ENCODE measurements at places on chromosomes 4 and X.

- DNase-seq, result no peak
These were observed 55.2 kb downstream of the DOCK11 start for GRCh38 chrX:118550792-118551191.

DNA sequence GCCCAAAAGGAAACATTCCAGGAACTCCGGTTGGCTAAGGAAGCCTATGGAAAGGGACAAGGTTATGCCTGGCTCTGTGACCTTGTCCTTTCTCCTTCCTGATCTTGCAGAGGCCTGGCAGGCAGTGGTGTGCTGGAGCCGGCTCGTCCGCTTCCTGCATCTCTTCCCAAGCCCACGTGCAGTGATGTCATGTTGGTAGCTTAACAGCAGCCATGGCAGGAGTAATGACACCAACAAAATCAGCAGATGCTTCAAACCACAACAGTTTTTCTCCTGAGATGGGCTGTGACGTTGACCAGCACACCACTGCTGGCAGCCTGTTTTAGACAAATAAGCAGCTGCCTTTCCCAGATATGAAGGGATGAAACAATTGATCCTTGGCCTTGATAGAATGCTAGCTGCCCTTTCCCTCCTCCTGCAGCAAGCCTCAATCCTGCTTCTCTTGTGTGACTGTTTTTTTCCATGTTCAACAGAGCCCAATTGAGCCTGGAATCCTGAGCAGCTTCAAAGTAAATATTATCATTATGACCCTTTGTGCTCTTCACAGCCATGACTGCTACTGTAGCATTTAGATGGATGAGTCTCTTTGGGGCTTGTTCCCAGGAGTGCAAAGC lies 23.4 kb downstream of the SEPTIN6 start:
- DNase-seq, result no peak

DNA sequence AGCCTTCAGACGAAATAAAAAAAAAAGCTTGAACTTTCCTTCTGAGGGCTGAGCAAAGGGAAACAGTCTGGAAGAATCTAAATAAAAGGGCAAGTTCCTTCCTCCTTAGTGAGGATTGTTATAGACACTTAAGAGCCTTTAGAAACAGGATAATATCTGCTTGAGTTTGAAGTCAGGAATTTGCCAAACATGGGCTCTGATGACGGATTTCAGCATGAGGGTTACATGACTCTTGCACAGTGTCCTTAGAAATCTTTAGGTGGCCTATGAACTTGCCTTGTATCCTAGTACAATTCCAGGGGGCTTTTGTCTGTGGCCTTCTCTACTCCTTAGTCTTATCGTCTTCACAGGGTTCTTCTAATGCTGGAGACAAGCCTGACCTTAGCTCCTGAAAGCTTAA lies 94.1 kb downstream of the RLIM start:
- no peak for DNase-seq

DNA sequence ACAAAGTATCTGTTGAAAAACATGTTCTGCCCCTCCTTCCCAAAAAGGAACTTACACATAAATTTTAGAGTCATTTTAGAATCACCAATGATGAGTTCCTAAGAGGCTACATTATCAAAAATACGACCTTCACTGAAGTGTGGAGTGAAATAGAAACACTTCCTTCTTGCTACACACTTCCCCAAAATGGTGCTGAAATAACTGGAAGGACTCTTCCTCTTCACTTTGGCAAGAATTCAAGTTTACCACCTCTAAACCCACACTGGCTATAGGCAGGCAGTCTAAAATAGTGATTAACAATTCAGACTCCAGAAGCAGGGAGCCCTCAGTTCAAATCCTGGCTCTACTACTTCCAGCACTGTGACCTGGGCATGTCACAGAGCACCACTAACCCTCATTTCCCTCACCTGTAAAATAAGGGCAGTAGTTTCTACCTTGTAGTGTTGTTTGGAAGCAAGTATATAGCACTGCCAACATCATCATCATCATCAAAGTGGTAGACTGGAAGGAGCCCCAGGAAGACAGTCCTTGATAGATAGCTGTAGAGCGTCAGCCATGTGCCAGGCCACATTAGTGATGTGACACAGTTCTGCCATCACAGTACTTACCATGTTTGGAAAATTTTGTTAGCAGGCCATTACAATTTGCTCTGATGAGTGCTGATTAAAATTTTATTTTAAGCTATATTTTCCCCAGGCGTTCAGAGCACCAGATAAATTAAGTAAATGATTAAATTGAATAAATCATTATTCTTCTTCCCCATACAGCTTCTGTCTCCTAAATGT lies 103.3 kb downstream of the PARM1 start:
- no peak for DNase-seq

- no peak for DNase-seq
These were observed 6.2 kb downstream of the CLCN3 start for GRCh38 chr4:169626331-169627282.

DNA sequence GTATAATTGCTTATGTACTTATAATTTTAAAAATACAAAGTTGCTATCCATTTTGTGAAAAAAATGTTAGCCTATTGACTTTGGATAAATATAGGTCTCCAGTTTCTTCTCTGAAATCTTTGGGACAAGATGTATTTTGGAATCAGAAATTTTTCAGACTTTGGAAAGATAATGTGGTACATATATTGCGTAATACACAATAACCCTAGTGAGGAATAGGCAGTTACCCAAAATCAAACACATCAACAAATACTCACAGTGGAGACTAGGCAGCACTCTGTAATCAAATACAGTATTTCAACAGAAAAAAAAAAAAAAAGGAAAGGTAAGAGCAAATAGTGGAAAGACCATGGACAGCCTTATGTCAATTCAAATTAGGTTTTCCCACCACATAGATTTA lies 796.8 kb downstream of the ADGRL3 start:
- DNase-seq, result no peak

DNA sequence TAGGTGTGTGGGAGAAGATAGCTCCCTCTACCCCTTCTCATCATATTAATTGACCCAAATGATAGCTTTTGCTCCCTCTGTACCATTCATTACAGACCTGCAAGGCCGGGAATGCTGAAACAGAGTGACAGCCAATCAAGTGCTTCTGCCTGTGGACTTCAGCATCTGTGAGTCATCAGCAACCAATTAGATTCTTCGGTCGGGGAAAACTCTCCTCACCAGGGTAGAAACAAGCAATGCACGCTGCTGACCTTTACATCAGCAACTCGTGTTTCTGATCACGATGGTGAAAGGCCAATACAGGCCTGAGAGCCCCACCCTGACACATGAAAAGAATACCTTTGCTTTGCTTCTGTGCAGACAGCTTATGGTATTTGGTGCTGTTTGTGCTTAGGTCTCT lies 347.2 kb upstream of the DDX53 start:
- DNase-seq, result no peak

DNA sequence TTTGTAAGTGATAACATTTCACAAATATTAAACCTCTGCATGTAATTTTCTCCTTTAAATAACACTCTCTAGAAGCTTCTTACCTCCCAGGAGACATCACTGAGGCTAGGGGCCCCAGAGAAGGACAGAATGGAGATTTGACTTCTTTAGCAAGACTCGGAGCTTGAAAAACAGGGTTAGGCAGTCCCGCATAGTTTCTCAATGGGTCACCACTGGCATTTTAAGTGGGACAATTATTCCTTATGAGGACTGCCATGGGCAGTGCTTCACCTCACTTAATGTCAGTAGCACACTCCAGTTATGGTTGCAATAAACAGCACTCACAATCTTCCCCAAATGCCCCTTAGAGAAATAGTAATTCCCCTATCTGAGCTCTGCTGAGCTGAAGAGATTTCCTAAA lies 66.7 kb upstream of the NOCT start:
- DNase-seq, result no peak

DNA sequence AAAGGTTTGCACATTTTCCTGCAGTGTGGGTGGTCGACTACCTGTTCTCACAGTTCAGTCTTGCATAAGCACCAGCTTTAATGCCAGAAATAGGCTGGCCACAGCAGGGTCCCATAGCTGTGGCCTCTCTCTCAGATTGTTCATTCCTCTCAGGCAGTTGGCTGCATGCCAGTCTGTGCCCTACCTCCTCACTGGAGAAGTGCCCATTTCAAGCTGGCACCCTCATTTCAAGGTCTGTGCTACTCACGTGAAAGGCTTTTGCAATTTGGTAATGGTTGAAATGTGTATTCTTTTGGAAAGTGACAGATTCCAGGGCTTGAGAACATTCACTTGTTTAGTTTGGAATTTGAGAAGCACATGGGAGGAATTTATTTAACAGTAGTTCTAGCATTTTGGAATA lies 28.9 kb upstream of the MTMR1 start:
- DNase-seq, result no peak

GRCh38 chr4:180811556-180811955 lies 1431.6 kb upstream of the TENM3 start:
- DNase-seq, result no peak

- DNase-seq, result no peak
These were observed 42.8 kb downstream of the RNF150 start for GRCh38 chr4:141090473-141090872.

GRCh38 chr4:90603540-90603939 lies 476.3 kb downstream of the CCSER1 start:
- no peak for DNase-seq

DNA sequence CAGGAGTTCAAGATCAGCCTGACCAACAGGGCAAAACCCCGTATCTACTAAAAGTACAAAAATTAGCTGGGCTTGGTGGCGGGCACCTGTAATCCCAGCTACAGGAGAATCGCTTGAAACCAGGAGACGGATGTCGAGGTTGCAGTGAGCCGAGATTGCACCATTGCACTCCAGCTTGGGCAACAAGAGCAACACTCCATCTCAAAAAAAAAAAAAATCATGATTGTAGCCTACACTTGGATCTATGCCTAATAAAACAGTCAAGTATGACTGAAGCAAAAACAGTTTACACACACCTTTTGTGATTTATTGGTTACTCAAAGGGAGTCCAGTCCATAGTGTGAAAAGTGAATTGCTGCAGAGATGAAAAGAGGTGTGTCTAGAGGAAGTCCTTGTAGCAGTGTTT lies 34.7 kb upstream of the TASL start:
- no peak for DNase-seq

DNA sequence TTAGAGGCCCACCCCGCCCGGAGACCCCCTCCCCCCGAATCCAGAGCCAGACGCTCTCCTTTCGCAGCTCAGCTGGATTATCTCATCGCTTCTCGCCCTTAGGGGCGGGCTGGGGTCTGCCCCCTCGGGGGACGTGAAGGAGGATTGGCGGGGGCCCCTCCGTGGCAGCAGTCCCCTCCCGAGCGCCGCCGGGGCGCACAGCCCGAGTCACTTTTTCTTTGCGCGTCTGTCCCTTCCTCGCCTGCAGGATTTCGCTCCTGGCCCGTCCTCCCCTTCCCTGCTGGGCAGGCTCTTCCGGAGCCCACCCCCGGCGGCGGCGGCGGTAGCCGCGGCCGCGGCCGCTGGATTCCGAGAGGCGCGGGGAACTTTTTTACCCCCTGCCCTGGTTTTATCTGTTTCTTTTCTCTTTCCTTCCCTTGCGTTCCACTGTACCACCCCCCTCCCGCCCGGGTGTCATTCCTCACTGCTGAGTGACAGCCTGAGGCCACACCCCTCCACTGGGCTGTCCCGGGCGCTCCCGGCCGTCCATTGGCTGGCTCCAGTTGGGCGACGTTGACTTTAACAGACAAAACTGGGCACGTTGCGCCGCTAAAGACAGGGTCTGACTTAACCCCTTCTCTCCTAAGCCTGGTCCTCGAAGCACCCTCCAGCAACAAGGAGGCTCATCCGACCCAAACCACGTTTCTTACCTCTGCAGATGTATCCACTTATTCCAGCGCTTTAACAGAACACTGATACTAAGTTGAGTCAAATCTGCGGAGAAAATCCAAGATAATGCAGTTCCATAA lies 492 bp upstream of the NKX3-2 start:
- DNase-seq, result peak; percentile 100

All from HuH-7.5 (cell line).